ENCODE measurements at places on chromosomes 3 and 15. TPM values are rescaled to one million over a fixed set of nuclear protein-coding genes. Genes with fewer than 3 reads are reported as not detected.

DNA sequence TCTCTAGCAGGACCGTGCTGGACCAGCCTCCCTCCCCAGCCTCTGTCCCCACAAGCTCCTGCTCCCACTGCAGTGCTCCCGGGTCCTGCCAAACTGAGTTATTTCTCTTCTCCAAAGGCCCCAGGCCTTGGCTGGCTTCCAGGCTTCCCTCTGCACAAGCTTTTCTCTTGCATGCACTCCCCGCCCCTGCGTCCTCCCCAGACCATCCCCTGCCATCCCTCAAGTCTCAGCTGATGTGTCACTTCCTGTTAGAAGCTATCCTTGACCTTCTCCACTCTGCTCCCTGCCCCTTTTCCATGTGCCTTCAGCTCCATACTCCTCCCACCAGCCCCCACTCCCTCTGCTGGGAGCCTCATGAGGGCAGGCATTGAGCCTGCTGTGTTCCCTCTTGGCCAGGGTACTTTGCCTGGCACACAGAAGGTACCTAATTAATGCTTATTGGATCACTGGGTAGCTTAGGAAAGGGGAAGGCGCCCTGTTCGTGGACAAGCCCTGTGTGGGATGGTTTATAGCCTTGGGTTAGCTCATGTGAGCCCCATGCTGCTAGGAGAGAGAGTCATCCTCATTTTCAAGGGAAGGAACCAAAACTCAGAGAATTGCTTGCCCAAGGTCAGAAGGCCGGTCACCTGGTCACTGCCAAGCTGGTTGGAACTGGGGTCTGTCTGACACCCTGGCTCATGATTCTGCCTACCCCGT lies 56.4 kb downstream of the FEM1B start:
- H3K4me3 ChIP-seq = no peak overlapping the region
- no peaks in the 10 kb centered on the region for H3K27me3 ChIP-seq
- H3K4me1 ChIP-seq = no peaks in the 10 kb centered on the region
- H3K27ac ChIP-seq = no peak overlapping the region

Gene LRRC3B
- polyA plus RNA-seq = 0.02 TPM

DNA sequence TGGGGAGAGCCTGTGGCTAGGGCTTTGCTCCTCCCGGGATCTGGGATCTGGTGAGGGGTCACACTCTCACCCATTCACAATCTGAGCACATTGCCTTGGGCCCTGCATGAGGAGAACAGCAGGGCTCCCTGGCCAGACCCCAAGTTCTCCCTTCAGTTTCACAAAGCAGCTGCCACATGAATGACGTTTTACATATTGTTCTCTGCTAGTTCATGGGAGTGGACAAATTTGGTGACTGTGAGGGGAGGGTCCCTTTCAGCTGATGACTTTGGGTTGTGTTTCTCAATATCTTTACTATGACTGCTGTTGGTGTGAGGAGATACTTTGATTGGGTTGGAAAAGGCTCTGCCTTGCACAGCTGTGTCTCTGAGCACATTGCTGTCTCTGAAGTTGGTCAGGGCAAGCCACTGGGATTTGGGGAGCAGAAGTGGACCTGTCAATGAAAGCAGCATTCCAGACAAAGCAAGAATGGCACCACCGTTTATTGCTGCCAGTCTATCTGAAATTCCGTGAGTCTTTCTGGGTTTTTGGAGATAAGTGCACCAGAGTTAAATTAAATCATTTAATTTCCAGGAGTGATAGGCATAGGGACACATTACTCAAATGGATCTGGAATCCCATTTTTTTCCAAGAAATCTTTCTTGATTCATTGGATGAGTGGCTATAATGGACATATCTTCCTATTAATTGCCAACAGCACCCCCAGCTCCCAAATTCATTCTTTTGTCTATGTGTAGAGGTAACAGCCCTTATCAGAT lies 10.3 kb downstream of the TIMP4 start:
- DNase-seq = peak; percentile 34
- H3K36me3 ChIP-seq = no peaks in the 10 kb centered on the region
- no peak overlapping the region for H3K4me3 ChIP-seq
- no peaks in the 10 kb centered on the region for H3K4me1 ChIP-seq

DNA sequence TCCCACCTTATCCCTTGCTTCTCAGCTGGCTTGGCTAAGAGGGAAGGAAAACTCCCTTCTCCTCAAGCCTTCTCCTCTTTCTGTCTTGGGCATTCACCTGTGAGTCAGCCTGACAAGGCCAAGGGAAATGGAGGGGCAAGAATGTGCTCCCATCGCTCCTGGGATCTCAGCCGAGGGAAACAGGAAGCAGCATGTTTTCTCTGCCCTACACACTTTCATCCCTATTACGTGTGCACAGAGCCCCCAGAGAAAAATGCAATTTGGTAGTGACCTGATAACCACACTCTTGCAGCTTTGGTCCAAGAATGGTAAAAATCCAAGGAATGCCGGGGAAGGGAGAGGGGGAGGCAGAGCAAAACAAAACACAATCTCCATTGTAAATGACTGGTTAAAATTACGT lies 32.9 kb upstream of the MTMR10 start:
- no peak overlapping the region for H3K4me3 ChIP-seq
- no peaks in the 10 kb centered on the region for H3K4me1 ChIP-seq
- no peaks in the 10 kb centered on the region for H3K36me3 ChIP-seq
- peak; percentile 16 for DNase-seq
- H3K27ac ChIP-seq = no peak overlapping the region
- no peaks in the 10 kb centered on the region for H3K27me3 ChIP-seq

- peaks cover 4% of the 10 kb centered on the region for H3K36me3 ChIP-seq
- H3K27me3 ChIP-seq = no peaks in the 10 kb centered on the region
- no peak for DNase-seq
These were observed 56.5 kb downstream of the SUMF1 start for GRCh38 chr3:4410606-4411005.

DNA sequence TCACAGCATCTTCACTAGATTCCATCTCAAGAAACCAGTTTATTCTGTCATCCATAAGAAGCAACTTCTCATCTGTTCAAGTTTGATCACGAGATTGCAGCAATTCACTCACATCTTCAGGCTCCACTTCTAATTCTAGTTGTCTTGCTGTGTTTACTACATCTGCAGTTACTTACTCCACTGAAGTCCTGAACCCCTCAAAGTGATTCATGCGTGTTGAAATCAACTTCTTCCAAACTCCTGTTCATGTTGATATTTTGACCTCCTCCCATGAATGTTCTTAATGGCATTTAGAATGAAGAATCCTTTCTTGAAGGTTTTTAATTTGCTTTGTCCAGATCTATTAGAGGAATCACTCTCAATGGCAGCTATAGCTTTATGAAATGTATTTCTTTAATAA lies 287.6 kb upstream of the TBL1XR1 start:
- no peak overlapping the region for H3K4me3 ChIP-seq
- no peaks in the 10 kb centered on the region for H3K27me3 ChIP-seq
- no peaks in the 10 kb centered on the region for H3K4me1 ChIP-seq

Gene CCDC54
- not detected for polyA plus RNA-seq

Gene CGNL1
- 9.0 TPM for polyA plus RNA-seq

Gene RNF168
- 7.2 TPM for polyA plus RNA-seq

DNA sequence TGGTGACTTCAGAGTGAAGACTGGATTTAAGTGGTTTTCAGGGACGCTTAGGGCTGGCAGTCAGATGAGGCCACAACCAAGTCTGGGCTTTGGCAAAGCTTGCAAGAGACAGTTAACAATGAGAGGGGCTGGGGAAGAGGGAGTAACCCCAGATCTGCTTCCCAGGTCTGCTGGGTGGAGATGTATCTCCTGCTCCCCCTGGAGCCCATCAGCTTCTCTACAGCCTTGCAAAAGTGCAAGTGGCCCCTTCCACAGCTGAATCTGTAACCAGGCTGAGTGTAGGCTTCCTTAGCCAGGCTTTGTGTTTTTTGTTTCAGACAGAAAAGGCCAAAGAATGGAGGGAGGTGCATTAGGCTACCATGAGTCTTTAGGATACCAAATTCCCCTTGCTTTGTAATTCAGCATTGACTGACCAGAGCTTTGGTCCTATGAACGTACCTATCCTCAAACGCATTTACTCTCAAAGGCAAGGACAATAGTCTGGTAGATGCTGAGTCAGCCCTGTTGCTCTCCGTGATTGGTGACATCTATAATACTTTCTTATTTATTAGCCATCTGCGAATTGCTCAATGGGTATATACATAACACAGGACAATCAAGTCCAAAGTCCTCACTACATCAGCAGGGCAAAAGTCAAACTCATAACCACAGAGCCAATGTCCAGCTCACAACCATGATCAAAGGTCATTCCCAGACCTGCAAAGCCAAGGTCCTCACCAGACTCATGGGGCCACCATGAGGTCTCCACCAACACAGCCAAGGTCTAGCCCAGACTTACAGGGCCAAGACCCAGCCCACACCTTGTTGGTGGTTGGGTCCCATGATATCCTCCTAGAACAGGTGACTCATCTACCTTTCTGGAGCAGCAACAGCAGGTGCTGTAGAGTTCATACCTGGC lies 17.1 kb downstream of the CCDC13 start:
- no peaks in the 10 kb centered on the region for H3K4me1 ChIP-seq
- H3K27ac ChIP-seq = no peak overlapping the region
- H3K27me3 ChIP-seq = no peaks in the 10 kb centered on the region
- H3K4me3 ChIP-seq = no peak overlapping the region

Gene SMCO1
- not detected for polyA plus RNA-seq

Gene COL6A6
- polyA plus RNA-seq = 2.8 TPM

DNA sequence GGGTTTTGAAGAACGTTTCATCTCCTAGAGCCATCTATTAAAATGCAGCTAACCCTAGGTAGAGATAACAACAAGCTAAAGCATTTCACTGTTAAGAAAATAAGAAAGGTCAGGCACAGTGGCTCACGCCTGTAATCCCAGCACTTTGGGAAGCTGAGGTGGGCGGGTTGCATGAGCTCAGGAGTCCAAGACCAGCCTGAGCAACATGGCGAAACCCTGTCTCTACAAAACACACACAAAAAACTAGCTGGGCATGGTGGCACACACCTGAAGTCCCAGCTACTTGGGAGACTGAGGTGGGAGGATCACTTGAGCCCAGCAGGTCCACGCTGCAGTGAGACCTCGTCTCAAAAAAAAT lies 5.4 kb upstream of the TBC1D5 start:
- H3K4me3 ChIP-seq = no peak overlapping the region
- H3K4me1 ChIP-seq = no peaks in the 10 kb centered on the region
- no peaks in the 10 kb centered on the region for H3K36me3 ChIP-seq

GRCh38 chr3:187840856-187841255 lies 95.6 kb upstream of the BCL6 start:
- H3K27me3 ChIP-seq = no peaks in the 10 kb centered on the region
- no peaks in the 10 kb centered on the region for H3K36me3 ChIP-seq
- no peak overlapping the region for H3K27ac ChIP-seq
- no peak for DNase-seq
- no peak overlapping the region for H3K4me3 ChIP-seq

Data from lung (tissue), 17 donors.